ENCODE measurements at places on chromosomes 16 and 17.

DNA sequence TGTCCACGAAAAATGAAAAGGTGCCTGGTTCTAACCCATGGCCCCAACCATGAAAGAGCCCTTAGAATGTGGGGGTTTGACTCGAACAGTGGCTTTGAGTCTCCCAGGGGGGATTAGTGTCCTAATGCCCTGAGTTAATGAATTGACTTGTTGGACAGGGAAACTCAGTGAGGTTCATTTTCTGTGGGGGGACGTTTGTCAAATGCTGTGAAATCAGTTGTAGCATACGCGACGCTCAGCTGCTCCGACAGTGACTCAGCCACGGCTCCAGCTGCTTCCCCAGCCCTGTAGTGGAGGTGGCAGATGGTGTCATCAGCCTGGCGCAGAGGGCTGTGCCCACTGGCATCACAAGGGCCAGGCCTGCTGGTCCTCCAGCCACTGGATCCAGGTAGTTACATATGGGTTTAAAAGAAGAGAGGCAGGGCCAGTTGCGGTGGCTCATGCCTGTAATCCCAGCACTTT is 3.9 kb upstream of the TMEM235 start:
- DNase-seq = no peak

DNA sequence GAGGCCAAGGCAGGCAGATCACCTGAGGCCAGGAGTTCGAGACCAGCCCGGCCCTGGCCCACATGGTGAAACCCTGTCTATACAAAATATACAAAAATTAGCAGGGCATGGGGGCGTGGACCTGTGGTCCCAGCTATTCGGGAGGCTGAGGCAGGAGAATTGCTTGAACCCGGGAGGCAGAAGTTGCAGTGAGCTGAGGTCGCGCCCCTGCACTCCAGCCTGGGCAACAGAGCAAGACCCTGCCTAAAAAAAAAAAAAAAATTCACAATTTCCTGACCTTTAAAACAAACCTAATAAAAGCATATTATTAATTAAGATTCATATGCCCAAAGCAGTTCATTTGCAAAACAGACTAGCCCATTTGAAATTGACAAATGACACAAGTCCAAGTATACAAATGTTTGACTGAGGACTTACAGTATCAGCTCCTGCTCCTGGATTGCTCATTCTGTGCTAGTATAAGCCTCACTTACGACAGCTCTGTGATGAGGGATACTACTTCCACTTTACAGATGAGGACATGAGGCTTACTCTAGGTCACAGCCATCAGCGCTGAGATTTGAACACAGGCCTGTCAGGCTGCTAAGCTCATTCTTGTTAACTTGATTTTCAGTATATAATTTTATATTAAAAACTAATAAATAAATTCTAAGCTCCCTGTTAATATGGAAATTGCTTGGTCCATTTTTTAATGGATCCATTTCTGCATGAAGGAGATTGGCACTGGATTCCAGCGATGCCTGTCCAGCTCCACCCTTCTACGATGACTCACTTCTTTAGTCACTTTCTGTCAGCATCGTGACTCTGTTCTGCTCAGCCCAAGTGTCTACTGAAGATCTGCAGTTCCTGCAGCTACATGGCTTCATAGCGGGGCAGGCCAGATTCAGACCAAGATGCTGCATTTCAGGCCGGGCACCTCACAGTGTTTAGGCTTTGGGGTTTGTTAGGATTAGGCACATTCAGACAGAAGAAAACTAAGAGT is 88.2 kb downstream of the WDR59 start:
- no peak for DNase-seq

- DNase-seq = no peak
Measured at GRCh38 chr17:43827596-43827995, 5.3 kb downstream of the MPP3 start.

- no peak for DNase-seq
Measured at GRCh38 chr16:84638231-84638806, 10.0 kb upstream of the KLHL36 start.

- peak; percentile 83 for DNase-seq
Measured at GRCh38 chr17:81394921-81395599, at the start of gene BAHCC1. TSS of gene BAHCC1 (plus strand) at chr17:81395457. CDS start at chr17:81399740, 4,283 bp downstream.

DNA sequence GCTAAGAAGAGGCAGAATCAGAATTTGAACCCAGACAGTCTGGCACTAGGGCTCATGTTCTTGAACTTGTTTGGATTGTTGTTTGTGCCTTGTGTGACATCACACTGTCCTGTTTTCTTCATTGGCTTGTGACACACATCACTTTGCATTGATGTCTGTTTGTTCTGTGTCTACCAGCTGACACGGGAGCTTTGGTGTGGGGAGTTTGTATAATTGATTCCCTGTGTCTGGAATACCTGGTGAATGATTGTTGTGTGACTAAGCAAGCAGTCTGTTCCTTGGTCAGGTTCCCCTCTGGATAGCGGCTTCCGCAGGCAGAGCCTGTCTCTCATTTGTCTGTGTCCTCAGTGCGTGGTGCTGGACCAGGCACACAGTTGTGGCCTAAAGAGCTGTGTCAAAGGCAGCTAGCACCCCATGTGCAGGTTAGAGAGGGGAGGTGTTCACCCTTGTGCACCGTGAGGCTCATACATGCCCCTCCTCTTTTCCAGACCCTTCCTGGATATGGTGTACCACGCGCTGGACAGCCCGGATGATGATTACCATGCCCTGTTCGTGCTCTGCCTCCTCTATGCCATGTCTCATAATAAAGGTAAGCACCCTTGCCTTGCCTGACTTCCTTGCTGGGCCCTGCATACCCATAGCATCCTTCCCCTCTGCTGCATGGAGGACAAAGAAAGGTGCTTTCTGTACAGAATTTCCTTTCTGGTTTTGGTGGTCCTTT is 80.1 kb downstream of the CLEC16A start:
- DNase-seq = peak; percentile 41

DNA sequence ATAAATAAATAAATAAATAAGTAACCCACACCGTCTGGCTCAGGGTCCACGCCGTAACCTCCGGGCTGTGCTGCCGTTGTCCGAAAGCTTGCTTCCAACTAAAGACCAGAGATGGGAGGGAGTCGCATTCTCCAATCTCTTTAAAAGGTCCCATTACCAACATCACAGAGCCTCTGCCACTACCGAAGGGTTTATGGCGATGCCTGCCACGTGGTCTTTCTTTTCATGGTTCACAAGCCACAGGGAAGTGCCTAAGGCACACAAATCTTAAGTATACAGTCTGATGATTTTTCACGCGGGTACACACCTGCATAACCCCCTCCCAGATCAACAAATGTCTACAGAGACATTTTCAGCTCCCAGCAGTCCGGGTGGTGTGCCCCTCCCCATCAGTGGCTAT is 1.4 kb downstream of the COTL1 start:
- no peak for DNase-seq

- peak; percentile 36 for DNase-seq
Measured at GRCh38 chr17:21298983-21299519, 14.5 kb downstream of the MAP2K3 start.

- DNase-seq = no peak
Measured at GRCh38 chr17:1766382-1767135, 4.7 kb downstream of the SERPINF1 start.

GRCh38 chr16:46658925-46659324 is 30.1 kb downstream of the VPS35 start:
- DNase-seq = peak; percentile 56

DNA sequence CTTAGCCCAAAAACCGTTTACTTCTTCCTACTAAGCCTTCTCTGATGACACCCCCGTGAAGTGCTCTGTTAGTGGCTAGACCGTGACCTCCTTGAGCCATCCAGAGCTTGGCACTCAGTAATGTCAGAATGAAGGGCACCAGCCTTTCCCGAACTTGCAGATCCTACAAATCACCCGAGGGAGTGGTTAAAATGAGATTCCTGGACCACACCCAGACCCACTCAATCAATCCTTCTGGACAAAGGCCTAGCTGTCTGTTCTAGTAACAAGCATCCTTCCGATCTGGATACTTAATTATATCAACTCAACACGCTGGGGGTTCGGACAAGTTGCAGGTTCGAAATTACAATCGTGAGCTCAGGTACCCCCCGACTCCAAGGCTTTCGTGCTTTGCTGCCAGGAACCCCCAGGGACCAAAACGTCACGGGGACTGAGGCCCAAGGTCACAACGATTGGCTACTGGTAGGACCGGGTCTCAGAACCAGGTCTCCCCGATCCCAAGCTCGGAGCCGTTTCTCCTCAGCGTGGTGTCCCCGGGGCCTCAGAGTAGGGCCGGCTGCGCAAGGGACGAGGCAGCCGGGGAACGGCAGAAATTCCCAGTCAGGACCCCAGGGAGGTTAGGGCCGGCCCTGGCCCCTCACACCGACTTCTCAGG is 527 bp downstream of the CIAPIN1 start:
- peak; percentile 63 for DNase-seq

DNA sequence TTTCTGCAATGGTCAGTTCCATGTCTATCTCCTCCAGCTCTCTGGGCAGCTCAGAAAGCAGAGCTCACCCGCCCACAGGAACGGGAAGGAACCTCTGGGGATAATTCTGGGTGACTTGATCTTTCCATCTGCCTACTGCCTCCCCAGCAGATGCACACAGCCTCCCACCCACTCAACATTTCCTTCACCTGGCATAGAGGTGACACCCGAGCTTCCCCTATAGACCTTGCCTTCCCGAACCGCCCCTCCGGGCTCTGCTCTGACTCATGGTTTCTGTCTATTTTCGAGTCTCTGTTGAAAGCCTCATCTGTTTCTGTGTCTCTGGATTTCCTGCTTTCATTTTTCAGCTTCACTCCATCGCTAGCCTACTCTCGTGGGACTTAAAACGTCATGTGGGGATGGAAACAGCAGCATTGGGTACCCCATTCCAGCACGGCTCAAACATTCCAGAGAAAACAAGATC is 11.4 kb downstream of the GGA3 start:
- peak; percentile 82 for DNase-seq

DNA sequence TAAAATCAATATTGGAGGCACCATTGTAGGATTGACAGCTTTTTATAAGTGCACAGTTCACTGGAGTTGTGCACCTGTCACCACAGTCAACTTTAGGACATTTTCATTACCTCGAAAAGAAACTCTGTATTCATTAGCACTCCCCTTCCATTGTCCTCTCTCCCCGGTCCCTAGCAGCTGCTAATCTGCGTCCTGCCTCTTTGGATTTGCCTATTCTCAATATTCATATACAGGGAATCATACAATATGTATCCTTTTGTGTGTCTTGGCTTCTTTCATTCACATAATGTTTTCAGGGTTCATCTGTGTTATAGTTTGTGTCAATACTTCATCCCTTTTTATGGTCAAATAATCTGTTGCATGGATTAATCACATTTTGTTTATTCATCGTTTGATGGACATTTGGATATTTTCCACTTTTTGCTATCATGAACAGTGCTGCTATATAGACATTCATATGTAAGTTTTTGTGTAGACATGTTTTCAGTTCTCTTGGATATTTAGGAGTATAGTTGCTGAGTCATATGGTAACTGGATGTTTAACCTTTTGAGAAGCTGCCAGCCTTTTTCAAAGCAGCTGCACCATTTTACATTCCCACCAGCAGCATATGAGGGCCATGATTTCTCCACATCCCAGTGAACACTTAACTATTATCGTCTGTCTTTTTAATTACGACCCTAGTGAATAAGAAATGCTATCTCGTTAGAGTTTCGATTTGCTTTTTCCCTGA is 9.8 kb downstream of the DNAJA3 start:
- no peak for DNase-seq

GRCh38 chr16:4147236-4147635 is 31.0 kb upstream of the ADCY9 start:
- DNase-seq = no peak

- DNase-seq = no peak
Measured at GRCh38 chr16:74682556-74682955, 15.9 kb upstream of the RFWD3 start.

GRCh38 chr17:8629371-8630226 is 926 bp downstream of the MYH10 start:
- DNase-seq = peak; percentile 47

DNA sequence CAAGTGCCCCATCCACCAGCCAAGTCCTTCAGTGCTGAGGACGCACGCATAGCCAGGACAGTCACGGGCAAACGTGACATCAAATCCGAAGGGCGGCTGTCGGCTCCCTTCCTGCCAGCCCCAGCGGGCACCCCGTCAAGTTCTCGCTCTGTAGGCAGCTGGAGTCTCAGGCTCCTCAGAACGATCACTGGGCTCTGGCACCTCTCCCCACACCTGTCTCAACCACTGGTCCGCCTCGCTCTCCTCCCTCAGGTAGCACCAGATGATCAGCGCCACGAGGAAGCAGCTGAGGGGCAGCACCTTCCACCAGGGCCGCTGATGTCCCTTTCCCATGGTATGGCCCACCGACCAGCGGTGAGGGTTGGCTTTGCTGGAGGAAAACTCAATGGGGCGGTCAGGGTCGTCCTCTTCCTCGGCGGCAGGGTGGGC is 422 bp downstream of the UQCC4 start:
- no peak for DNase-seq

DNA sequence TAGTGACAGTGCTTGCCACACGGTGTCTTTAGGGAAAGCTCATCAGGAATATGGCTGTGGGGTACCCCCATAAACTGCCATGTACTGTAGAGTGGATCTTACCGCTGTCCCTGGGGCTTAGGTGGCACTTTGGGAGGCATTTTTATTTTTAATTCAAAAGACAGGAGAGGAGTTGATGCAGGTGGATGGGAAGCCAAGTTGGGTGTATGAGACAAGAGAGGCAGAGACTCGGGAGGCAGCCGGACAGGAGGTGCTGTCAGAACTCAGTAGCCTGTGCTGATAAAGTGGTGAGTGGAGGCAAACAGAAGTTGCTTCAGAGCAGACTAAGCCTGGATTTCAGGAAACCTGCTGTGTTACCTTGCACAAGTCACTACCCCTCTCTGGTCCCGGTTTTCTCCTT is 185.9 kb downstream of the TMEM132E start:
- DNase-seq = no peak

GRCh38 chr16:72852421-72852820 is 195.5 kb downstream of the ZFHX3 start:
- no peak for DNase-seq

GRCh38 chr17:42547001-42547461 is 5.7 kb upstream of the HSD17B1 start:
- no peak for DNase-seq

DNA sequence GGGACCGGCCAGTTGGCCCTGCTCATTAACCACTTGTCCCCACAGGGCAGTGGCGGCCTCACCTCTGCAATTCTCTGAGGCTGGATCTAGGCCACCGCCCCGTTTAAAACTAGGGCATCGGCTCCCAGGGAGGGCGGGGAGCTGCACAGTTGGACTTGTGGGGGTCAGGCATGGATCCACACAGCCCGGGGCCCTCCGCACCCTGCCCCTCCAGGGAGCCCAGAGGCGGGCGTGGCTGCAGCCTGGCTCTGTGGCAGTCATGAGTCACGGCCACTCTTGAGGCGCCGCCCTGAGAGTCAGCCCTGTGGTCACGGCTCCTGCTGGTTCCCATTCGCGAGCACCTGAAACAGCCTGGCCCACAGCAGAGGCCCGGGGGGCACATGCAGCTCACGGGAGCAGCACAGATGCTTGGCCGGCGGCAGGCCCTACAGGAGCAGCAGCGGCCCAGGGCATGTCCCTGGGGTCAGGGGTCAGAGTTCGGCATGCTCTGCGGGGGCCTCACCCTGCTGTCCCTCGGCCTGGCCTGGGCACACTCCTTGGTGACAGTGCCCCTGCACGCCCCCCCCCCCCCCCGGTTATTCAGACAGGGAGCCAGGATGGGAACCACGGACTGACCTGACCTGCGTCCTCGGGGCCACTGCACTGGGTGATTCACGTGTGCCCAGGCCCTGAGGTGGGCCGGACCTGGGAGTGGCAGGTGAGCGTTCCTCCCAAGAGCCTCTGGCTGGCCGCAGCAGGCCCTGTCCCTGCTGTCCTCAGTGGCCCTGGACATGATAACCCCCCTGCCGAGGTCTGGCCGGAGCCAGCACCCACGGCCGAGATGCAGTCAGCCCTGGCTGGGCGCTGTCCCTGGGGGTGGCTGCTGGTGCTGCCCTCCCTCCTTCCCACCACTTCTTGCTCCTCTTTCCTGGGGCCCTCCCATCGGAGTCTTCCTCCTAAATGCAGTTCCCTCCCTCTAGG is 8.2 kb downstream of the CAPN15 start:
- no peak for DNase-seq
